Activated CD4-positive, alpha-beta T cell treated with anti-CD3 and anti-CD28 coated beads, Interleukin-2, amount 10 ng/mL, durations not matched to agents 24 days and 14 days (primary cell): ENCODE measurements at places on chromosomes 4 and X. TPM values are rescaled to one million over a fixed set of nuclear protein-coding genes. Genes with fewer than 3 reads are reported as not detected.

Gene CTAG1A
- not detected in 2 replicates for total RNA-seq

Gene ZNF732
- total RNA-seq, result not detected in 2 replicates

Gene AFP
- total RNA-seq, result not detected in 2 replicates

Gene PAGE1
- not detected in 2 replicates for total RNA-seq

Gene TEX11
- not detected in 2 replicates for total RNA-seq
